ENCODE measurements at places on chromosomes 3 and 15.

GRCh38 chr3:45992821-45993221, 2.8 kb downstream of the FYCO1 start:
- no peak for DNase-seq

GRCh38 chr15:77819851-77820728, 187.4 kb upstream of the LINGO1 start:
- no peak for DNase-seq

GRCh38 chr15:25177955-25178801, 223.4 kb downstream of the SNRPN start:
- no peak for DNase-seq

DNA sequence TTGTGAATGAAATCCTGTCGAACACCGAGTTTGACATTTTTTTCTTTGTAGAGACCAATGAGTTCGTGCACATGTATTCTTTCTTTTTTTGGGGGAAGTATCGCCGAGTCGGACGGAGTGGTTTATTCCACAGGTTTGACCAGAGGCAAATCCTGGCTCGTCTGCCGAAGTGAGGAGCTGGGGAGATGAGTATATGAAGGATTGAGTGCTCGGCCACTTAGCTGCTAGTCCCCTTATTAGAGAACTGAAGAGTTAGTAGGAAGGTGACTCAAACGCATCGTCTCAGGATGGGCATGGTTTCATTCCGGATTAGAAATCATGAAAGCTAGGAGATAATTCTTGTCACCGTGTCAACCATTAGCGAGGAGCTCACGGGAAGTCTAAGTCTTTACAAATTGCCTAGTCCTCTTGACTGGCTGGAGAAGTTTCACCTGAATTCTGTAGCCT, 154.7 kb upstream of the GOLIM4 start:
- no peak for DNase-seq

- DNase-seq: no peak
Measured at GRCh38 chr3:55169608-55170072, 241.8 kb upstream of the LRTM1 start.

DNA sequence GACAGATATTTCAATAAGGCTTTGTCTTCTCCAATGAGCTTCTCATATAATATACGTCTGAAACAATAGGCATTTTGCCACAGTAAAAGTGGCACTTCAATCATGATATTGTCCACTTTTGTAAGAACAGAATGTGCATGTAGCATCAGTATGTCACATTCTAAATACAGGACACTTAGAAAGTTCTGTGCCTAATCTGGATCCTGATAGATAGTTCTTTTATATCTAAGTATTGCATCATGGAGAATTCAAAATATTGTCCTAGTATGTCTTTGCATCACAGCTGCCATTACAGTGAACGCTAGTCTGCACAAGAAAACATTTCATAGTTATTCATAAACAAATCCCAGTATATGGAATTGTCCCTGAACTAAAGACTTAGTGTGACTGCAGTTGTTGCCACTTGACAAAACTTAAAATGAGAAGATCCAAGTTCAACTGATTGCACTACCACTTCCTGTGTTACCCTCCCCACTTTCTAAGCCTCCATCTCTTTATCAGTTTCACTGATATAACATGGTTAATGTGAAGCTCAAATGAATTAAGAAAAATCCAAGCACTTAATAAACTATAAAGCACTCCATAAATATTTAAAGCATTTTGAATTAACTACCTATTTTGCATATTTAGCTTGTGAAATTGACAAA, 19.6 kb downstream of the LRRFIP2 start:
- no peak for DNase-seq

- DNase-seq: no peak
Measured at GRCh38 chr15:61376961-61377360, 147.9 kb upstream of the RORA start.

GRCh38 chr3:67349551-67350174, 304.7 kb downstream of the SUCLG2 start:
- DNase-seq: no peak

All from NCI-H1694 treated with DMSO at 0.1 percent for 48 hours (cell line).